Foreskin fibroblast (primary cell): ENCODE measurements at places on chromosomes 13 and 19.

GRCh38 chr19:40348961-40349507 is 539 bp downstream of the PLD3 start:
- peak; percentile 76 for DNase-seq

GRCh38 chr19:32165141-32165540 is 180.3 kb upstream of the ZNF507 start:
- DNase-seq: no peak

DNA sequence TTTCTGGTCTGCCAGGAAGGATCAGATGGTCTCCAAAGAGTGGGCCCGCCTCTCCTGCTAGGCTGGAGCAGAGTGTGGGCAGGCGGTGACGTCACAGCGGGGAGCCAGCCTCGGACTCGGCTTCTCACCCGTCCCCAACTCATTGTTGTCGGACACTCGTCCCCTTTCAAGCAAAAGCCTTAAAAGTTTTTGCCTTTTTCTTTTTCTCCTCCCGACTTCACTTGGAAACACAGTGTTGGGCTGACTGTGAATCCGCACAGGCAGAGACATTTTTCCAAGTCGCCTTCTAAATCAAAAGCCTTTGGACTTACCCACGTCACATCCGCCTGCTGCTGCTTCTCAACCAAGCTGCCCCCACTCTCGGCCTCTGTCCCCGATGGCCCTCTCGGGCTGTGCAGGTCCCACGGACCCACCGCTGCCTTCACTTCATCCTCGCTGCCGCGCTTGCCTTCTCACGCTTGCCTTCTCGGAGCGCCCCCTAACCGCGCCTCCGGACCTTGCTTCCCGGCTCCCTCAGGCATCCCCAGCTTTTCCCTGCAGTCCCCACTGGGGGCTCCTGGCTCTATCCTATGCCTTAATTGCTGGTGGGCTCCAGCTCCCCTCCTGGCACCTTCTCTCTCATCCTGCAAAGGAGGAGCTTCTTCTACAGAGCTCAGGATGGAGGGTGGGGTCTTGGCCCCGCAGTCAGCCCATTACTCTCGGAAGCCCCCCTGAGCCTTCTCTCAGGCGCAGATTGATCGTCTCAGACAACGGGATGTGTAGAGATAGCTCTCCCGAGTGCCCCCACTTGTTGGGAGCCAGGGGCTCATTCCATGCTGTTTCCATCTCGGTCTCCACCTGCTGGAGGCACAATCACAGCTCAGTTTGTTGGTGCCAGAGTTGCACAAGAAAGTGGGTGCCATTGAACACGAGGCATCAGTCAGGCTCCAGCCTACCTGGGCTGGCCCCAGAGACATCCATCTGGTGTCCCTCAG is 3.9 kb upstream of the ZNF135 start:
- DNase-seq: peak; percentile 58

DNA sequence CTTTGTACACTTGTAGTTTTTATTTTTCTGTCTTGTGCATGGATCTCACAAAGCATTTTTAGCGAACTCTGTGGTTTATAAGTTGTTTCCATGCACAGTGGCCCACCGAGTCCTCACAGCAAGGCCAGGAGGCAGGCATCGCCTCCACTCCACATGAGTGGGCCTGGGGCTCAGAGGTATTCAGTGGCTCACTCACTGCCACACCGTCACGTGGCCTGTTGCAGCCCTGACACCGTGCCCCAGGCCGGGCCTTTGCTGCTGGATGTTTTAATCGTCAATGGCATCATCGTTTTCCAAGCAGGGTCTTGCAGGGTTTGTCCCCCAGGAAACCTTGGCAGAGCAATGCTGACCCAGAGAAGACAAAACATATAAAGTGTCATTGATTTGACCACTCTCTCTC is 59.8 kb downstream of the SPACA7 start:
- no peak for DNase-seq

DNA sequence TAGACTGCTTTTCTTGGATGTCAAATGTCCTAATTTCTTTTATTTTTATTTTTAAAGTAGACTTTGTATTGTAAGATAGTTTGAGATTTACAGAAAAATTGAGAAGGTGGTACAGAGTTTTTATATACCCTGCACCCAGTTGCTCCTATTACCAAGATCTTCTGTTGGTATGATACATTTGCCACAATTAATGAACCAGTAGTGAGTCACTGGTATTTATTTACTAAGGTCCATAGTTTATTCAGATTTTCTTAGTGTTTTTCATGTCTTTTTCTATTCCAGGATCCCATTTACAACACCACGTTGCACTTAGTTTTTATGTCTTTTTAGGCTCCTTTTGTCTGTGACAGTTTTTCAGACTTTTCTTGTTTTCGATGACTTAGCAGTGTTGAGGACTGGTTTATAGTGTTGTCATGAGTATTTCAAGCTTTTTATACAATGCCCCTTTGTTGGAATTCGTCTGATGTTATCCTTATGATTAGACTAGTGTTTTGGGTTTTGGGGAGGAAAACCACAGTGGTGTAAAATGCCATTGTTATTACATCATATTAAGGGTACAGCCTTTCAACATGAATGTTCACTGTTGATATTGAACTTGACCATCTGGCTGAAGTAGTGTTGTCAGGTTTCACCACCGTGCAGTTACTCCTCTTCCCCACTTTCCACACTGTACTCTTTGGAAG is 35.9 kb downstream of the COG3 start:
- peak; percentile 90 for DNase-seq

DNA sequence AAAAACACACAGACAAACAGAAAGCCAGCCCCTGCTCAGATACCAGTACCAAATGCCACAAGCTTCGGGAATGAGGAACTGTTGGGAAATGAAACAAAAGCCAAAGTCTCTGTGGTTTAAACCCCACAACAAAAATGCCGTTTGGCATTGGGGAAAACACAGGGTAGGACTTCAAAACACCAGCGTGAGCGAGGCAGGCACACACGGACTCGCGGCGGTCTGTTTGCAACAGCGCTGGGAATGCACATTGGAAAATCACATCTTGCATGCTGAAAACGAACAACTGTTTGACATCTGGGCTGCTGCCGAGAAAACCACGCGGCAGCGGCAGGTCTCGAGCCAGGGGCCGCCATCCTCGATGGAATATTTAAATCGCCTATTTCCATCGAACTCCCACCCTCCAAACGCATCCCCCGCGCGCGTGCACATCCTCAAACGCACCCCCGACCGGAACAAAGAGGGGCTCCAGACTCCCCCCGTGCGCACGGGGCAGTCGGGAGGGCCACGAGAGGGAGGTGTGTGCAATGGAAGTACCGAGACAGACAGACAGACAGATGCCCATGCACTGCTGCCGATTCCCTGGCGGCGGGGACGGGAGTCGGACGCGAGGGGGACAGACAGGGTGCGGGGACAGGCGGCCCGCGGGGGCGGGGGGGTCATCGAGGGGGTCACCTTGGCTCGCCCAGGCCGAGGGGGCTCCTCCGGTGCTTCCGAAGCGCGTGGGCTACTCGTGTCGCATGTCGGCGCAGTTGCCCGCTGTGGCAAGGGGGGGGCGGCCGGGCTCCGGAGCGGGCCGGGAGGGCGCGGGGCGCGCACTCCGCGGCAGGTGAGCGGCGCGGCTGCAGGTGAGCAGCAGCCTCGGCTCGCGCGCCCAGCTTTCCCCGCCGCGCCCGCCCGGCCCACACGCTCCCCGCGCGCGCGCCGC is at the start of gene GPR12:
TSS of gene GPR12 (minus strand) at position 880 of the 925 bp plus-strand sequence. CDS start 959 bp downstream, outside the sequence.
- peak; percentile 39 for DNase-seq

GRCh38 chr13:40895227-40896184 is 106.1 kb downstream of the SLC25A15 start:
- DNase-seq: no peak

DNA sequence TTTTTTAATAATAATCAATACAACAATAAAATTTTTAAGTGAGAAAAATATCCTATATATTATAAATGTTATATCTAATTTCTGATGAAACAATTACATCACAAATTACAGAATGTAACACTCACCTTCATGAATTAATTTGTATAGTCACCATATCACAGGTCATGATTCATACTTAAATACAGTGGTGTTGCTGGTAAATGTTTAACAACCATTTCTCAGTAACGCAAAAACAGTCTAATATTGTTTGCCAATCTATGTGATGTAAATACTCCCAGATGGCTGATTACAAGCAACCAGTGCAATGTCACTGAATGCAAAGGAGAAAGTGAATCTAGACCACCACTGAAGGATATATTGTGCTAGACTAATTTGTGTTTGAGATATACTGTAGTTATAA is 97.5 kb downstream of the DIAPH3 start:
- DNase-seq: no peak

GRCh38 chr13:73054712-73055111 is 4.1 kb upstream of the KLF5 start:
- DNase-seq: no peak

GRCh38 chr13:48578516-48579164 is 45.8 kb upstream of the RCBTB2 start:
- DNase-seq: no peak

DNA sequence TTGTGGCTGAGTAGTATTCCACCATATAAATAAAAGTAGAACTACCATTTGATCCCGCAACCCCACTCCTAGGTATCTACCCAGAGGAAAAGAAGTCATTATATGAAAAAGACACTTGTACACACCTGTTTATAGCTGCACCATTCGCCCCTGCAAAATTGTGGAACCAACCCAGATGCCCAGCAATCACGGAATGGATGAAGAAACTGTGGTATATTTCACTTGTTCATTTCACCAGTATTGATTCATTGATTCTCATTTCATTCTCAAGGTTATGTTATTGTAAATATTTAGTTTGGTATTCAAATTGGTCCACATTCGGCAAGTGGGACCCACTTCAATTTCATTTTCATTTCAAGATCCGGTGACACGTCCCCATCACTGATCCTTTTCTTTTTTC is 8.2 kb upstream of the RFPL4A start:
- DNase-seq: no peak

- DNase-seq: no peak
These were observed 14.9 kb upstream of the PTBP1 start for GRCh38 chr19:782185-782877.

DNA sequence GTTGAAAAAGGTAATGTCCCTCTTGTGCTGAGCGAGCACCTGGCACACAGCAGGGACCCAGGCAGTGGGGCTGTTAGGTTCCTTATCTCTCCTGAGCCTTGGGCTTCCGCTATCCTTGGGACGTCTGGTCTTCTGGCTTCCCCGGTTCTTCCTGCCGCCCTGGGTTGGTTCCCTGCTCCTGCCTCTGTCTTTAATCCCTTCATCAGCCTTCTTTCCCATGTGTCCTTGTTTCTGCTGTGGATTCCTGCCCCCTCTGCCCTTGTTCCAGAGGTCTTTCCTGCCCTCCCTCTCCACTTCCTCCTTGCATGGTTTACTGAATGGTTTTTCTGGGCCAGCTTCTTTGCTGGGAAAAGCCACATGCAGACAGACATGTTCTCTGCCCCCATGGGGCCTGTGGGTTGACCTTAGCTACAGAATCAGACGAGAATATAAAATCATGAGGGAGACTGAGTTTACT is 2.6 kb downstream of the EPN1 start:
- no peak for DNase-seq

- no peak for DNase-seq
These were observed 23.5 kb downstream of the RASA3 start for GRCh38 chr13:114108894-114109293.

DNA sequence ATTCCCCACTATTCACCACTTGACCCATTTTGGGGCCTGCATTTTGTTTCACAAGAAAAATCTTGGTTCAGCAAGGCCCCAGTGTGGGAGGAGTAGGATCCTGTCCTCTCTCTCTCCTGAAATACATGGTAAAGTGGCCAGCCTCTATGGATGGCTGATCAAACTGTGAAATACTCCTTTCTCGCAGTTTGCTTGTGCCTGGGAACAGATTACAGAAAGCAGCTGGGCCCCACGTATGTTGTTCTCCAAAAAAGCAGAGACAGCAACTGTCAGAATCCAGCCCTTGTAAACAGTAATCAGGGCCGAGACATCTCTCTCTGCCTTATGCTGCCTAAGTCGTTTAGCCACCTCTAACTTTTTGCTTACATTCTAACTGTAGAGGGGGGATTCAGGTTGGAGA is 61.0 kb upstream of the RAP2A start:
- DNase-seq: no peak

- no peak for DNase-seq
These were observed 35.4 kb downstream of the PCCA start for GRCh38 chr13:100124265-100124664.

DNA sequence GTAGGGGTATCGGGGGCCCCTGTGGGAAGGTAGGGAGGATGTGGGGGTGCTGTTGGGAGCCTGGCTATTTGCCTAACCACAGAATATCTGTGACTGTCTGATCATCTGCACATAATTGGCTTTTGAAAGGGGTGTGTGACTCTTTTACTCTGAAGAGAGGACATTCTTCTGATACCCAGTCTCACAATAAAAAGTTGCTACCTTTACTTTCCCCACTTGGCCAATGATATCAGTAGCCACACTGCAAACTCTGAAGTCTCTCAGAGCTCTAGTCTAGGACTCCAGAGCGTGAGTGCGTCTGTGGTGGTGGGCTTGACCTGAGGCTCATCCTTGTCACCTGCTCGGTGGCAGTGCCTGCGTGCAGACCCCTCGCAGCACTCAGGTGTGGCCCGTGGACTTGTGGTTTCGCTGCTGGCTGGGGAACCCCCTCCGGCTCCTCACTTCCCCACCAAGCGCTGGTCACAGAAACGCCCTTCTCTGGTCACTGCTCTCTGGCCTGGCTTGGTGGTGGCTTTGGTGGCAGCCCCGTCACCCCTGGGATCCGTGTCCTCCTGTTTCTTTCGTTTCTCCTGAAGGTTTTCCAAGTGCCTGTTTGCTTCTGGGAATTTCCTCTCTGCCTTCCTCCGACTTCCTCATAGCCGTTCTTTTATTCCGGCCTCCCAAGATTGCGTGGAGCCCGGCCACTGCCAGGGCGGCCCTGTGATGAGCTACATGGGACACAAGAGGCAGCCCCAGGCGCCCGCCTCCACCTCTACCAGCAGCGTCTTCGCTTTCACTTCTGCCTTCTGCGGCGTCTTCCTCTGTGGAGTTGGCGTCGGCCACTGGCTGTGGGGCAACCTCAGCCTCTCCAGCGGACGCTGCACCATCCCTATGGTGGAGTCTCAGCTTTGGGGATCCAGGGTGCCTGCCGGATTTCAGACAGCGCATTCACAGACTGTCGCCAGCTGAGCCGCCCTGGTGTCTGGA is 78.0 kb downstream of the ATP11A start:
- no peak for DNase-seq

GRCh38 chr13:104015646-104016396 is 949.6 kb upstream of the SLC10A2 start:
- DNase-seq: no peak

- no peak for DNase-seq
These were observed 47.4 kb downstream of the NDFIP2 start for GRCh38 chr13:79528356-79528755.

DNA sequence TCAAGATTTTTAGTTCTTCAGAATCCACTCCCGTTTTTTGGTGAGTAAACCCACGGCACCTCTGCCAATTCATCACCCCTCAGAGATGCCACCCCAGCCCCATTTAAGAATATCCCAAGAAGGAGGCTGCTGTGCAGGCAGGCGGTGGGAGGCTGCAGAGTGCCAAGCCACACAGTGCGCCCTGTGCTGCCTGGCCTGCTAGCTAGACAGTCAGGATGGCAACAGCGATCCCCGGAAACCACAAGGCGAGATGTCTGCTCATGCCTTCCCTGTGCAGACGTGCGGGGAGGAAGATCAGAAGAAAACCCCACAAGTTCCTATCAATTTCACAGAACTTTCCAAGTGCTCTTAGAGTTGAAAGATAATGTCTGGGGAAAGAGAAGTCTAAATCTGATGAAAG is 64.8 kb upstream of the GPR183 start:
- no peak for DNase-seq
